SJSA1 (cell line): ENCODE measurements at places on chromosomes 13 and 19.

GRCh38 chr13:91216928-91217700 lies 130.4 kb upstream of the MIR17HG start:
- no peak for DNase-seq

GRCh38 chr13:30607908-30608307 lies 9.8 kb upstream of the USPL1 start:
- no peak for DNase-seq

GRCh38 chr13:48534911-48535501 lies 2.1 kb upstream of the RCBTB2 start:
- no peak for DNase-seq

DNA sequence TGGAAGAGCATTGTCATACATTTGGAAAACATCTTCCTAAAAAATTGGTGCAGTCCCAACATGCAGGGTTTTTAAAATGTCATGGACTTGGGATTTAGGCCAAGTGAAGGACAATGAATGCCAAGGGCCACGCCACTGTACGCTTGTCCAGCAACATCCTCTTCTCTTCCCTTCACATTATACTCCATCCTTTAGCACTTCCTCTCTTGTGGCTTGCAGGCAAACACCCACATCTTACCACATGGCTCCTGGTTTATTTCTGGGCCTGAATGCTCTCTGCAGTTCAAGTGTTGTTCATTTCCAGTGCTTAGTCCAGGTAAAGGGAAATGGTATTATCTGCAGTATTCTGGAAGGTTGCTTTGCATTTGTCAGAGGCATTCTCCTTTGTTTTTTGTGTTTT lies 45.0 kb downstream of the CBY2 start:
- no peak for DNase-seq

GRCh38 chr19:45311621-45312020 lies 11.1 kb downstream of the CKM start:
- no peak for DNase-seq

GRCh38 chr13:113186061-113186900 lies 22.2 kb downstream of the PCID2 start:
- peak; percentile 80 for DNase-seq

GRCh38 chr13:87671031-87671752 lies at the start of gene SLITRK5:
TSS of gene SLITRK5 (plus strand) at chr13:87671371. CDS start at chr13:87675389, 4,018 bp downstream.
- DNase-seq, result peak; percentile 60

DNA sequence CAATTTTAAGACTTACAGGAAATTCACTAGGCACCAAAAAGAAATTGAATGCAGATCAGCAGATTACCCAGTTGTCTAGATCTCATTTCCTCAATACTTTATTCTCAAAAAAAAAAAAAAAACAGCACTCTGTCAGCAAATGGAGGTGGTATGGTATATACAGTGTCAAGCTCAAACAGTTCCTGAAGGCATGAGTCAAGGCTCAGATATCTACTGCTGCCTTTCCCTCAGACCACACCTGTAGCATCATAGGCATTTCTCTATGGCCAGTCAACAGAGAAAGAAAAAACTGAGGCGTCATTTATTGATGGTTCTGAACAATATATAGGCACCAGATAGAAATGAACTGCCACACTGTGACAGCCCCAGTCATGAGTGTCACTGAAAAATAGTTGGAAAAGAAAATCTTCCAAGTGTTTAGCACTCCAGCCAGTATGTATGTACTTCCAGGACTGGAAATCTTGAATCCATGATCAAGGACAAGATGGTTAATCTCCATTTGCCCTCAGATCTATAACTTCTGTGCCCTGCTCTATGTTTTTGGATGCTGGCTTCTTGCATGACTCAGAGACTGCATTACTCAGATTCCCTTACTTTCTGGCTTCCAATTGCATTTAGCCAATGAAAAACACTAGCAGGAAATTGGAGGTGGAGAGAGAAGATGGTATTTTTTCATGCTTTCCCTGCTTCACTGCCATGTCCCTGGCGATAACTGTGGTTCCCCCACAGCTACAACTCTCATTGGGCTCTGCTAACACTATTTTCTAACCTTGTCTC lies 8.4 kb upstream of the COG3 start:
- DNase-seq, result peak; percentile 68

DNA sequence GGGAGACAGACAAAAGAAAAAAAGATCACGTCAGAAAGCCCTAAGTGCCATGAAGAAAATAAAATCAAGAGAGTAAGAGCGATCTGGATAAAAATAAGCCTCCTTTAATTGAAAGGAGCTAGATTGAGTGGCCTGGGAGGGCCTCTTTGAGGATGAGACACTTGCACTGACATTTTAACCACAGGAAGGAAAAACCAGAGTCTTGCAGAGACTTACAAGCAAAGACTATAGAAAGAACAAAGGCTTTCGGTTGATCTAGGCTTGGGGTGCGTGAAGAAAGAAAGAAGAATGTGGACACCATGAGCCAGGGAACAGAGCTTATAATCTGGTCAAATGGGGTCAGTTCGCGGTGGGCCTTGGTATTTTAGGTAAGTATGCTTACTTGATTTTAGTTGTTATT lies 342.7 kb downstream of the COG6 start:
- DNase-seq, result no peak

GRCh38 chr19:54875506-54875905 lies 1.5 kb downstream of the FCAR start:
- DNase-seq, result no peak

- no peak for DNase-seq
Measured at GRCh38 chr19:10478476-10478875, 24.7 kb downstream of the KEAP1 start.

DNA sequence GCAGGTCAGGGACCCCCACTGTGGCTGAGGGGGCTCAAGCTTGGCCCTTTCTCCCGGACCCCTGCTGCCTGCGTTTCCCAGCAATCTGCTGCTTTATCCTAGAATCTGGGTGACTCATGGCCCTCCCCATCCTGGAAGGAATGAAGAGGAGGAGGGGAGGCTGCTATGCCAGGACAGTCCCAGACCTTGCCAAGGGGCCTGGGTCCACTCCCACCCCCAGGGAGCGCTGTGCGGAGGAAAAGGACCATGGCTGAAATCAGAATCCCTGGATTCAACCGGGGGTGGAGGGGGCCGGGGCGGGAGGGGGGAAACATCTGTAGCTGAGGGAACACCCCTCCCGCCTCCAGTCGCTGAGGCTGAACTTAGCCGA lies 20.5 kb downstream of the ZNF114 start:
- DNase-seq, result peak; percentile 64

DNA sequence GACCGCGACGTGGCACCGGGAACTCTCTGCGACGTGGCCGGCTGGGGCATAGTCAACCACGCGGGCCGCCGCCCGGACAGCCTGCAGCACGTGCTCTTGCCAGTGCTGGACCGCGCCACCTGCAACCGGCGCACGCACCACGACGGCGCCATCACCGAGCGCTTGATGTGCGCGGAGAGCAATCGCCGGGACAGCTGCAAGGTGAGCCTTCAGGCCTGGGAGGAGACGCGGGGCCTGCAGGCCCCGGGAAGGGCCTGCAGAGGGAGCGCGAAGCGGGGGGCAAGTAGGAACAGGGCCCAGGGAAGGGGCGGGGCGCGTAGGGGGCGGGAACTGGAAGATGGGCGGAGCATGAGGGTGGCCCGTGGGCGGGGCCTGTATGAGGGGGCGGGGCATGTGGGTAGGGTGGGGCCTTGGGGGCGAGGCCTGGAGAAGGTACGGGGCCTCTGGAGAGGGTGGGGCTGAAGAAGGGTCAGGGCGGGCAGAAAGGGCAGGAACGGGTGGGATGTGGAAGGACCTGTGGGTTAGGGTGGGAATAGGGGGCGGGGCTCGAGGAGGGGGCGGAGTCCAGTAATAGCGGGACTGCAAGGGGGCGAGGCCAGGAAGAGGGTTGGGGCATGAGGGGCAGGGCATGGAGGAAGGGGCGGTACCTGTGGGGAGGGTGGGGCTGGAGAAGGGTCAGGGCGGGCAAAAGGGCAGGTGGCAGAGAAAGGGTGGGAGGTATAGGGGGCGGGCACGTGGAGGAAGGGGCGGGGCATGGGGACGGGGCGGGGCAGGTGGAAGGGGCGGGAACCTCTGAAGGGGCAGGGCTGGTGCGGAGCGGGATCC lies 2.5 kb downstream of the CFD start:
- no peak for DNase-seq

DNA sequence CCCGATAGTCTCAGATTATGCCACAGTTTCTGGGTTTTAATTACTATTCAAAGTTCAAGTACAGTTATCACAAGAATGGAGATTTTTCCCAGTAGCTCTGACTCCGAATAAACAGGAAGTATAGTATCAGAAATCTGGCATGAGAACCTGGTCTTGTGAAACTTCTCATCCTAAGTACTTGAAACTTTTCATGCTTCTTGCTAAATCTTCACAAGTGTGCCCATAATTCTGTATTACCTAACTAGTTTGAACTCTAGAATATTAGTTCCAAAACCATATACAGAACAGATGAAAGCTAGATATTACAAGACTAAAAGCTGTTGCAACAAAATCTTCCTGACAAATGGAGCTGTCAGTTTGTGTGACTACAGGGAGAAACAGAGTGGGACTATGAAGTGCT lies 70.5 kb upstream of the CSNK1A1L start:
- DNase-seq, result no peak

DNA sequence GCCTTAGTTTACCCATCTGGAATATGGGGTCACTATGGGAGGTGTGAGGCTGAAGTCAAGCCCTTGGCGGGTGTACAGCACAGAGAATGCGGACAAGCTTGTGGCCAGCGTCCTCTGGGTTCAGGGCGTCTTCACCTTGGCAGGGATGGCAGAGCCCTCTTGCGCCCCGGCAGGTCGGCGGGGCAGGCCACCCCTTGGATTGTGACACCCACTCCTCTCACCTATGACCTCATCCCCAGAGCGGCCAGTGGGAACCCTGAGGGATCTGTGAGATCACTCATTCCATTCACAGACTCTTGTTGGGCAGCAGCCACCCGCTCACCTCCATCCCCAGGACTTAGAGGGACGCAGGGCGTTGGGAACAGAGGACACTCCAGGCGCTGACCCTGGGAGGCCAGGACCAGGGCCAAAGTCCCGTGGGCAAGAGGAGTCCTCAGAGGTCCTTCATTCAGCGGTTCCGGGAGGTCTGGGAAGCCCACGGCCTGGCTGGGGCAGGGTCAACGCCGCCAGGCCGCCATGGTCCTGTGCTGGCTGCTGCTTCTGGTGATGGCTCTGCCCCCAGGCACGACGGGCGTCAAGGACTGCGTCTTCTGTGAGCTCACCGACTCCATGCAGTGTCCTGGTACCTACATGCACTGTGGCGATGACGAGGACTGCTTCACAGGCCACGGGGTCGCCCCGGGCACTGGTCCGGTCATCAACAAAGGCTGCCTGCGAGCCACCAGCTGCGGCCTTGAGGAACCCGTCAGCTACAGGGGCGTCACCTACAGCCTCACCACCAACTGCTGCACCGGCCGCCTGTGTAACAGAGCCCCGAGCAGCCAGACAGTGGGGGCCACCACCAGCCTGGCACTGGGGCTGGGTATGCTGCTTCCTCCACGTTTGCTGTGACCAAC lies at the start of gene SPACA4:
Gene SPACA4, plus strand, starts transcription at position 280 of the 896 bp plus-strand sequence. Its CDS starts 237 bp downstream, at position 517.
- DNase-seq, result no peak

DNA sequence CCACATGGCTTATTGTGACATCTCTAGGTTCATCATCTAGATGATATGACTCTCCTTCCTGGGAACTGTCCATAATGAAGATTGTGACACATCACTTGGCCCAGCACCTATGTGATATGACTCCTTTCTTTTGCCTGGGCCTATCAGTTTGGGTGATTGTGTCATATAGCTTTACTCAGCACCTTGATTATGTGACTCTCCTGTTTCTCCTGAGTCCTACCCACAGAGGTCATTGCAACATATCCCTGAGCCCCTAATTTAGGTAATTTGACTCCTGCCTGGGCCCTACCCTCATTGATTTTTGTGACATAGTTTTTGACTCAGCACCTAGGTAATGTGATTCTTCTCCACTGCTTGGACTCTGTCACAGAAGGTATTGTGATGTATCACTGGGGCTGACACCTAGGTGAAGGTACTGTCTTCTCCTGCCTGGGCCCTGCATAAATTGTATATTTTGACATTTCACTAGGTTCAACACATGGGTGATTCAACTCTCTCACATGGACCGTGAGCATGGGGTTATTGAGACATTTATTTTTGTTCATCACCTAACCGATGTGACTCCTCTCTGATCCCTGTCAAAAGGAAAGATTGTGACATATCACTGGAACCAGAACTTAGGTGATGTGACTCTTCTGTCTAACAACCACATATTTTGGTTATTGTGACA lies 26.2 kb upstream of the ZNF254 start:
- no peak for DNase-seq

- DNase-seq, result no peak
Measured at GRCh38 chr19:13985771-13986347, 20.3 kb downstream of the RFX1 start.

GRCh38 chr13:64675255-64675892 lies 2554.8 kb downstream of the PCDH9 start:
- DNase-seq, result no peak

- no peak for DNase-seq
Measured at GRCh38 chr13:106702505-106702904, 134.6 kb upstream of the ARGLU1 start.

DNA sequence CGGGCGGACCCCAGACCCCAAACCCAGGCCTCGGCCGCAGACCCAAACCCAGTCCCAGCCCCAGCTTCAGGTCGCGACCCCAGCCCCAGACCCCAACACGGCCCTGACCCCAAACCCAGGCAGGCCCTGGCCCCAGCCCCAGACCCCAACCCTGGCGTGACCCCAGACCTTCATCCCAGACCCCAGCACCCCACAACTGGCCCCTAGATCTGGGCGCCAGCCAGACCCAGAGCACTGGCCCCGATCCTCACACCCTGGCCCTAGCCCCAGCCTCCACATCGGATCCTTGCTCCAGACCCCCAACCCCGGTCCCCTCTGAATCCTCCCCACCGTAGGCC lies 7.5 kb downstream of the MBD3 start:
- no peak for DNase-seq

GRCh38 chr19:5052515-5052914 lies 83.6 kb downstream of the KDM4B start:
- DNase-seq, result no peak

- DNase-seq, result no peak
Measured at GRCh38 chr13:28049880-28050875, 50.2 kb downstream of the FLT3 start.

GRCh38 chr13:110014719-110015118 lies 228.3 kb upstream of the IRS2 start:
- no peak for DNase-seq

DNA sequence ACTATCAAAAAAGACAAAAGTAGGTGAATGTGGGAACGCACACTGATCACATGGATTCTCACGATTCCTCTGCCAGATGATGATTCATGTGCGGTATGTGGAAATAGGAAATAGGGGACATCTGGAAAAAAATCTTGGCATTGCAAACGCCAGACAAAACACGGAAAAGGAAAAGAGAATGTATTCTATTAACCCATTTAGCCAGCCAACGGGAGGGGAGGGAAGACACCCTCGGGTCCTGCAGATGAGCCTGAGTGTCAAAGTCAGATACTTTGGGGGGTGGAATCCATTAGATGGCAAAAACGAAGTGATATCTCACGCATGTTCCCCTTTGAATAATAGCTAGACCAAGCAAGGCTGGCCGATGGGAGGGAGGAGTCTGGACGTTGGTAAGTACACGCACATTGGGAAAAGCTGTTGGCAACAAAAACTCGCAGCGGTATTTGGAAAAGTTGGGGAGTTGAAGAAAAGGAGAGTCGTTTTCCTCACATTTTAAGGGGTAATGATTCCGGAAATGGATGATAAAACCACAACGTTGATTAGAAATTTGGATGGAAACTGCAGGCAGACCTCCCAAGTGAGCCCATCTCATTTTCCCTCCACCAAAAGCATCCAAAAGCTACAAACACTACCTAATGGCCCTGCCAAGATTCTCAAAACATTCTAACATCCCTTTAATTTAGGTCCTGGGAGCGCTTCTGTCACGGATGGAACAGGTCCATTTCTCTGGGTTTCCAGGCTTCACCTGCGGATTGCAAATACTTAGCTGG lies 73.6 kb downstream of the COL4A1 start:
- peak; percentile 97 for DNase-seq

GRCh38 chr13:108566413-108567170 lies 62.8 kb upstream of the MYO16 start:
- DNase-seq, result no peak
